ENCODE measurements at places on chromosomes 4 and X.

DNA sequence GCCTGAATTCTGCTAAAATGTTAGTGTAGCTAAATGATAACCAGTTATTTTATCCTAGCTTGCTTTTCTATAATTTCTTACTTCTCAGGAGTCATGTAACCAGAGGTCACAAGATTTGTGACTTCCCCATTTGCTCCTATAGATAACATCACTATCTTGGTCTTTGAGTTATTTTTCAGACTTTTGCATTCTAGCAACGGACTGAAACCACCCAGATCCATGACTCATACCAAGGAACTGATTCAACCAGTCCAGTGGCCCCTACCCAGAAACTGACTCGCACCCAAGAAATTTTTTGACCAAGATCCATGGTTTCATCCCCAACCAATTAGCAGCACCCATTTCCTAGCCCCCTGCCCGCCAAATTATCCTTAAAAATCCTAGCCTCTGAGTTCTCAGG is 50.0 kb downstream of the IQCM start:
- DNase-seq, result no peak

DNA sequence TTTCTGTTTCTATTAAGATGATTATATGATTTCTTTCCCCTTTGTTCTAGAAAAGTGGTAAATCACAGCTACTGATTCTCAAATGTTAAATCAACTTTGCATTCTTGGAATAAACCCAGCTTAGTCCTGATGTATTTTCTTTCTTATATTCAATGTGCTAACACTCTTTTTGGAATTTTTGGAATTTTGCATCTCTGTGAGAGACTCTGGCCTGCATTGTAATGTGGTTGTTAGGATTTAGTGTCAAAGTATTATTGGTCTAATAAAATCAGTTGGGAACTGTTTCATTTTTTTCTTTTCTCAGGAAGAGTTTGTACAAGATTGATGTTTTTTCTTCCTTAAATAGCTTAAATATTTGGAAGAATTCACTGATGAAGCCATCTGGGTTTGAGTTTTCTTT is 109.6 kb downstream of the KIT start:
- DNase-seq, result no peak

DNA sequence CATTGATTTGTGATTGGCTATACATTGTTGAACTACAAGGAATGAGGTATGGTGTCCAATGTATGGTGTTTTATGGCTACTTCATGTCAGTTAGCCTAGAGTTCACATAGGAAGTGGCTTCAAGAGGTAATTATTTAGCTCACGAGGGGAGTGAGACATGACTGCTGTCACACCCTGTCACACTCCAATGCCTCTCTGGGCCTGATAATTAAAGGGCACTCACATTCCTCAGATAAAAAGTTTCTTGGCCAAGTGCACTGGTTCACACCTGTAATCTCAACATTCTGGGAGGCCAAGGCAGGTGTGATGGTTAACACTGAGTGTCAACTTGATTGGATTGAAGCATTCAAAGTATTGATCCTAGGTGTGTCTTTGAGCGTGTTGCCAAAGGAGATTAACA is 65.0 kb upstream of the DDX60 start:
- DNase-seq, result no peak

- DNase-seq, result no peak
Measured at GRCh38 chr4:8871417-8872401, at the start of gene HMX1. TSS of gene HMX1 (minus strand) at chr4:8871839. CDS start at chr4:8871614, 225 bp downstream.
